ENCODE measurements at places on chromosomes 11 and 22.
A peak's percentile ranks its signal among the peaks of the same experiment; 100 is the strongest.

DNA sequence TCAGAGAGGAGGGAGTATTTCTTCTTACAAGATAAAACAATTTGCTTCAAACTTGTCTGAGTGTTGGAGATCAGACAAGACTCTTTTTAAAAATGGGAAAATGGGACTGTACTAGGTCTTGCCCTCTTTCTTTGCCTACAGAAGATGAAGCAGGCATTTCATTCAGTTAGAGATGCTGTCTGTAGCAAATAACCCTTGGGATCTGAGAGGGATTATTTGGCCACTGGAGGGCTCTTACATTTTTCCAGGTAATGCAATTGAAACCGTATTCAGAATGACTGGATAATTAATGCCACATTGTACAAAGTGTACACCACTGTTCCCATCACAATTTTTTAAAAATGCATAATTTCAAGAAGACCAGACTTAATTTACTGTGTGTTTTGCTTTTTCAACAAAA is 258.5 kb upstream of the KIRREL3 start:
- DNase-seq: no peak

DNA sequence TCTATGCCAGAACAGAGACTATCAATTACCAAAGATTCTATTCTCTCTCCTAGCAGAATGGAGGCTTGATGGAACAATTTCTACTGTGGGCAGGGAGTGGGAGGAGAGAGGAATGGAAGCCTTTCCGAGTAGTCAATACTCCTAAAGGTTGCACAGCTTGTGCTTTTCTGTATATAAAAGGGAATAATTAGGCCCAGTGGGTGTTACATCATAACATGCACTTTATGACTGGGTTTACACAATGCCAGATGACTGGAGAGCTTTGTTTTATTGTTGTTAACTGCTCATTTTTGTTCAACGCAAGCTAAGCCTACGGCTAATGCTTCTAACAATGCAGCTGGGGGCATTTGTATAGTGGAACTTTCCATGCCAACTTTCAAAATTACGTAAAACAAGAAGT is 2237.9 kb upstream of the RAG2 start:
- DNase-seq: no peak

- no peak for DNase-seq
Measured at GRCh38 chr22:30514252-30514651, 8.8 kb upstream of the SEC14L4 start.

GRCh38 chr11:70270104-70270876 is at the start of gene PPFIA1:
PPFIA1 (plus strand) TSS chr11:70270690; CDS start chr11:70272173, 1,483 bp downstream.
- DNase-seq: peak; percentile 92

GRCh38 chr22:42742940-42743339 is 22.3 kb upstream of the A4GALT start:
- no peak for DNase-seq

GRCh38 chr22:41943661-41944209 is 3.2 kb downstream of the CENPM start:
- no peak for DNase-seq

- no peak for DNase-seq
Measured at GRCh38 chr11:65630215-65630614, 7.7 kb upstream of the SIPA1 start.

- no peak for DNase-seq
Measured at GRCh38 chr11:134512571-134513538, 100.8 kb upstream of the B3GAT1 start.

DNA sequence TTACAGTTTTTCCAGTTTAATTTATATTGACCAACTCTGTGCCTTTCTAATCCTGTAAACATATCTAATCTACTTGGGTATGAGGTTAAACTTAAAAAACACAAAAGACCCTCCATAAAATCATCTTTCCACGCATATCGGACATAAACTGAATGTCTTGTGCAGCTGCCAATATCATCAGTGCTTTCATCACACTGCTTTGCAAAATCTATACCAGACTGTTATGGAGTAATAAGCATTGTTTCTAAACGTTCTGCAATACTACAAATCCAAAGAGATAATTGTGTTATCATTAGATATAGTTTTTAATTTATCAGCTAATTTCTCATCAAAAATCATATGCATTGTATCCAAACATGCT is 36.1 kb upstream of the AMPD3 start:
- DNase-seq: no peak

GRCh38 chr11:1064167-1064566 is 10.5 kb upstream of the MUC2 start:
- no peak for DNase-seq

DNA sequence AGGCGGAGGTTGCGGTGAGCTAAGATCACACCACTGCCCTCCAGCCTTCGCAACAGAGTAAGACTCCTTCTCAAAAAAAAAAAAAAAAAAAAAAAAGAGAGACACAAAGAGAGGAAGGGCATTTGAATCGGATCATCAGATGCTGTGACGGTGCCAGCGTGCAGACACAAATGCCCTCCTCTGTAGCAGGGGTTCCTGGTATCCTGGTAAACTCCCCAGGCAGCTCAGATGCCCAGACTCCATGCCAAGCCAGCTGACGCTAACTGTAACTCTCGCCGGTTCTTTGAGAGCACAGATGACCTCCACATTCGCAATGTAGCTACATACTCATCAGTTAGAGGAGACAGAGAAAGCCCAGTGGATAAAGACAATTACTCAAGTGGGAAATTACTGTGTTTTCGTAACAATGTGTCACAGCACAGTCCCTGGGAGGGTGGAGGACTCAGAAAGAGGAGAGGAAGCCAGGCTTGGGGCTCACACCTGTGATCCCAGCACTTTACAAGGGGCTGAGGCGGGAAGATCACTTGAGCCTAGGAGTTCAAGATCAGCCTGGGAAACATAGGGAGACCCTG is 153.1 kb downstream of the BRD1 start:
- DNase-seq: no peak

GRCh38 chr11:12841946-12842630 is 167.0 kb upstream of the RASSF10 start:
- no peak for DNase-seq
